ENCODE measurements at places on chromosomes 6 and 20.

DNA sequence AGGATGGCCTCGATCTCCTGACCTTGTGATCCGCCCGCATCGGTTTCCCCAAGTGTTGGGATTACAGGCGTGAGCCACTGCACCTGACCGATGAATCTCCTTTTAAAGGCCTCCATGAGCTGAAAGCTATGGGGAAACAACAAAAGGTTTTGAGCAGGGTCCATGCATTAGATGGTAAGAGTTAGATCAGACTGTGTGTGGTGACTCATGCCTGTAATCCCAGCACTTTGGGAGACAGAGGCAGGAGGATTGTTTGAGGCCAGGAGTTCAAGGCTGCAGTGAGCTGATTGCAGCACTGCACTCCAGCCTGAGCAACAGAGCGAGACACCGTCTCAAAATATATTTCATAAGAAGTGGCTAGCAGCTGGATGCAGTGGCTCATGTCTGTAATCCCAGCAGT, 41.0 kb upstream of the BCLAF1 start:
- DNase-seq, result no peak

- no peak for DNase-seq
Observed at GRCh38 chr6:44049163-44049988, 77.9 kb downstream of the MRPL14 start.

DNA sequence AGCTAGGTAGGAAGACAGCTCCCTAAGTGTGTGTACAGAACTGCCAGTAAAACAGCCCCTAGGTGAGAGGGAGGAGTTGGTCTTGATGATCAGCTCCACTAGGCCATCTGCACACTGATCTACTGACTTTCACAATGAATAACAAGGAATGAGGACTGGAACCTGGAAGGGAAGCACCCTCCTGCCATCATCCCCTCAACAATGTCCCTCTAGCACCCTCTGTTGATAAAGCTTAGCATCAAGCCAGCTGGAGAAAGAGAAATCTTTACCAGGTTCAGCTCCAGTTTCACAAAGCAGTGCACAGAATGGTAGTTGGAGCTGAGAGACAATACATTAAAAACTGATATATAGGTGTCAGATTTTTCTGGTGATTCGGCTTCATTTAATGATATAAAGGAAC, 57.2 kb upstream of the IRAK1BP1 start:
- DNase-seq, result no peak

DNA sequence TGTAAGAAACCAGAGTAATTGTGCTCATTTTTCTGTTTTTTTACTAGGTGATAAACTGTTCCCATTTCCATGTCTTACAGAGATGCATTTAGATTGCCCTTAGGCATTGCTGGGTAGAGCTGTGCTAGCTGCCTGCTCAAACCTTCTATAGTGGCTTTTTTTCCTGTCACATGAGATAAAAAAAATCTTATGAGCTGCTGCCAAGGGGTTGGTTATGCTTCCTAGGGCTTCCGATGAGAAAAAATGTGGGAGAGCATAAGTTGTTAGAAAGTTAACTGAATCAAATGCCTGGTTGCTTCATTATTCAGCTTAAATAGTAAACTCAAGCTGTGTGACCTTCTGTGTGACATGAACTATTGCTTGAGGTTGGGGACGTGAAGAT, 50.0 kb upstream of the NOX3 start:
- DNase-seq, result no peak

All from GOT3 (cell line).